Activated CD4-positive, alpha-beta T cell treated with anti-CD3 and anti-CD28 coated beads, Interleukin-2, amount 50 U/mL, for 4 hours (primary cell): ENCODE measurements at places on chromosomes 3 and 15.

DNA sequence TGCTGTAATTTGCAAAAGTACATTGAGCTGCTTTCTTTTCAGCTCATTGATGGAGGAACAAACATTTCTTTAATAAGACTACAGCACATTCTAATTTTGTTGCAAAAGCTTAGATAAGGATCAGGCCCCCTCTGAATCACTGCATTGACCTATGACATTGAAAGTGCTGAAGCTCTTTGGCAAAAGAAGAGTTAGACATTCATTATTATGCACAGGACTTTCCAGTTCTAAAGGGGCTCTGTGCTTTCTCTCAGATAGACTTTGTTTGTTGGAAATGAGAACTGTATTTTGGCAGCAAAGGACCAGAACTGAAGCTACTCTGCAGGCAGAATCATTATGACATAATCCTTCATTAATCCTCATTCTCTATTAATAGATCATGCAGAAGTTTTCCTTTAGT lies 252.9 kb upstream of the SOX2 start:
- DNase-seq, result no peak

GRCh38 chr3:151100076-151100475 lies 14.6 kb downstream of the MED12L start:
- DNase-seq, result no peak

- DNase-seq, result no peak
These were observed 419 bp downstream of the FAM227B start for GRCh38 chr15:49620199-49620598.

- DNase-seq, result no peak
These were observed 45.7 kb downstream of the EXOG start for GRCh38 chr3:38541806-38542205.

DNA sequence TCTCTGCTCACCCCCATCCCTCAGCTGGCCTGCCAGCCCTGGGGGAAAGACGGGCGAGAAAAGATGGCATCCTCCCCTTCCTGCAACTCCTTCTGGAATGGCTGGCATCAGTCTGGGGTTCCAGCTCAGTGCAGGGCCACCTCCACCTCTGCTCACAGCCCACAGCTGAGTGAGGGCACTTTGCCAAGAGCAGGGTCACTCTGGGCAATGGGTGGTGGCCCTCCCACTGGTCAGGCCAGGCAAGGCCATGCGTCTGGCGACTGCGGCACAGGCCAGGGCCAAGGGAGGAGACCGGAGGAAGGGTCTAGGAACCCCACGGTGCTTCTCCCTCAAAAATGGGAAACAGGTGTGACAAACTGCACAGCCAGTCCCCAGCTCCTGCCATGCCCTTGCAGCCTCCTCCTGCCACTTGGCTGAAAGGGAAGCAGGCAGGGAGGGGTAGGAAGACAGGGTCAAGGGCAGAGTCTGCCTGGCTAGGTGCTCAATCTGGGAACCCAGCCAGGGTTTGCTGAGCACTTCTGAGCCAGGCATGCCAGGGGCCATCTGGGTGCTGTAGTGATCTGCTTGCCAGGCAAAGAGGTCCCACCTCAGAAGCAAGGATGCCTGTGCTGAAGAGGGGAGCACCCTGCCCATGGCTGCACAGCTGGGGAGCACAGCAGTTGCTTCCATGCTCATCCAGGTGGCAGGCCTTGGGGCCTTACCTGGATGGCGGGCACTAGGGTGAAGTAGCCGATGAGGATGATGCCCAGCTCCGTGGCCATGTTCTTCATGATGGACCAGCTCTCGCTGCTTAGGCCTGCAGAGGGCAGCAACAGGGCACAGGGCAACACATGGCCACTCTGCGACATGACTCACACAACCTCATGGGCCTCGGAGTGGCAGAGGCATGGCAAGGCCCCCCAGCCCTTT lies 41.2 kb downstream of the PTPN23 start:
- no peak for DNase-seq

GRCh38 chr3:197955892-197956477 lies 4.0 kb upstream of the LMLN start:
- DNase-seq, result no peak

DNA sequence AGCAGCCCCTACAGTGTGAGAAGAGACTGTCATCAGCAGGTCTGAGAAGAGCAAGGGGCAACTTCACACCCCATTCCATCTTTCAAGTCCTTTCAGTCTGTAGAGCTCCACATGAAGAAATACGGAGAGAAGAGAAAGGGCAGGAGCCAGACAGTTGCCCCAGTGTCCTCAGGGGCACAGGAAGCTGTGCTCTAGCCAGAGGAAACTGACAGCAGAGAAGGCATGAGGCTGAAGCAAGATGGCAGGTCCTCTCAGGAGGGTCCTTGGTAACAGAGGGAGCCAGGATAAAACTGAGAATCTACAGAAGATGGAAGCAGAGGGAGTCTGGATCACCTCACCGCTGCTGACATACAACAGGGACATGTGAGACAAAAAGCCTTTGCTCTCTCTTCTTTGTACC lies 47.3 kb downstream of the PLCH1 start:
- DNase-seq, result no peak
